KG1 (cell line): ENCODE measurements at places on chromosomes 7 and 10.

- DNase-seq = no peak
Measured at GRCh38 chr10:49518982-49519578, 19.8 kb downstream of the ERCC6 start.

GRCh38 chr10:128130051-128130450 lies 3.8 kb upstream of the MKI67 start:
- DNase-seq = no peak

GRCh38 chr7:317643-318405 lies 27.9 kb downstream of the FOXL3 start:
- no peak for DNase-seq

GRCh38 chr10:119414081-119414611 lies 128.4 kb downstream of the RGS10 start:
- no peak for DNase-seq

DNA sequence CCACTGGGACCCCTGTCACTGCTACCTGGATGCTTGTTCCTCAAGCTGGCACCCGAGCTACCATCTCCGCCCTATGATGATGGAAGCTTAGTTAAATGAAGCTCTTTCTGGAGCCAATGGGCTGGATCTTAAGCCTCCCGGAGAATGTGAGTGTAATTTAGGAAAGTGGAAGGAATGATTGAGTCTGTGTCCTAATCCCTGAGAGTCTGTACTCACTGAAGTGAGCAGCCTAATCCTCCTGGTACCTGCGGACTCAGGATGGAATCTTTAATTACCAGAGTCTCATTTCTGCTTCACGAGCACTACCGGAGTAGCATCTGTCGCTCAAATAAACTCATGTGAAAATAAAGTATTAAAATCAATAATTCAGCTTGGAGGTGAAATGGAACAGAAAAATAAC lies 255.5 kb downstream of the WDR37 start:
- DNase-seq = no peak

DNA sequence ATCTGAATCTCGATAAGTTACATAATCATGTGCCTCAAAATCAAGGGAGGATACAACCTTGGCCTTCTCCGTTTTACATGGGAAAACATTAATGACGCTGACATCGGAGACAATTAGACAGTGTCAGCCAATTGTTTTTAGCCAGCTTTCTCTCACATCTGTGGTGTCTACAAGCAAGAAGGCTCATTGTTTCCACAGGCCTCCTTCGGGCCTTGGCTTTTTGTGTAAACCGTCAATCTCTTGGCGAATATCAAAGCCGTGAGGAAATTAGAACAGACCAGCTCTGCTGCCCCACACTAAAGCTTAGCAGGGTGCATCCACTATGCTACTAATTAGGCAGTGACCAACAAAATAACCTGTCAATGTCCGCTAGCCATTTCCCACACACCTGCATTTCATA lies 43.2 kb downstream of the VAX1 start:
- DNase-seq = no peak

- no peak for DNase-seq
Measured at GRCh38 chr10:108591417-108591816, 1331.9 kb downstream of the XPNPEP1 start.

DNA sequence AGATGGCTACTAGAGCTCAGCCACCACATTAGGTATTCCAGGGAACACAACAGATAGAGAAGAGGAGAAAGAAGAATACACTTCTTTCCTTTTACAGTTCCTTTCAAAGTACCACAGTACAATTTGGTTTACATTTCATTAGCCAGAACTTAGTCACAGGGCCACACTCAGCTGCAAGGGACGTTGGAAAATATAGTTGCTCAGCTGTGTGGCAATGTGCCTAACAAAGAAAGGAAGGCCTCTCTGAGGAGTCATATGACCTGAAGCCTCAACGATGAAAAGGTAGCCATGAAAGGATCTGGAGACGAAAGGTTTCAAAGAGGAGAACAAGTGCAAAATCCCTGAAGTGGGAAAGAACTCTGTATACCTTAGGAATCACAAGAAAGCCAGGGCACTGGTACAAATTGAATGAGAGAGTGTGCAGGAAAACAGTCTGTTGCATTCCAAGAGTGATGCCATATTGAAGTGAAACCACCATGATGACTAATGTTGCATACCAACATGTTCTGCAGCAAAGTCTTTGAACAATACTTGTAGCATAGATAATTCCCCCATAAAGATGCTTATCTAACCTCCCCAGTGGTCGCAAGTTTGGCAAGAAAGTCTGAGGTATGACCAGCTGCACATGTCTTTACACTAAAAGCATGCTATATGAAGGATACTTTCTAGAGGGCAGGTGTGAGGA lies 278.9 kb downstream of the HPSE2 start:
- DNase-seq = no peak

DNA sequence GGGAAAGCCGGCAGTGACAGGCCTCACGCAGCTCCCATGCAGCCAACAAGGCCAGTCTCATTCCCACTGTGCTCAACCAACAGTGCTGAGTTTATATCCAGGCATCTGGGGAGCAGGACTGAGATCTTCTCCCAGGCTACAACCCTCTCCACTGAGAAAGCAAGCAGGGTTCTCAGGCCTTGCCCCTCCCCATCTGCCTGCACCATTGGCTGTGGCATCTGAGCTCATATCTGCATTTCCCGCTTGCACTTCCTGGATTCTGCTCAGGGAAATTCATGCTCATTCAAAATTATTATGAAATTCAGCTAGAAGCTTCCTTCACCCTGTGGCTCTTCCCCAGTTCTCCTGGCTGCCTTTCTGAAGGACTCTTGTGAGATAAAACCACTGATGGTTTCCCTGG lies 1029.0 kb downstream of the GRM8 start:
- DNase-seq = no peak
